A673 (cell line): ENCODE measurements at places on chromosomes 13 and 19.
A peak's percentile ranks its signal among the peaks of the same experiment; 100 is the strongest.

DNA sequence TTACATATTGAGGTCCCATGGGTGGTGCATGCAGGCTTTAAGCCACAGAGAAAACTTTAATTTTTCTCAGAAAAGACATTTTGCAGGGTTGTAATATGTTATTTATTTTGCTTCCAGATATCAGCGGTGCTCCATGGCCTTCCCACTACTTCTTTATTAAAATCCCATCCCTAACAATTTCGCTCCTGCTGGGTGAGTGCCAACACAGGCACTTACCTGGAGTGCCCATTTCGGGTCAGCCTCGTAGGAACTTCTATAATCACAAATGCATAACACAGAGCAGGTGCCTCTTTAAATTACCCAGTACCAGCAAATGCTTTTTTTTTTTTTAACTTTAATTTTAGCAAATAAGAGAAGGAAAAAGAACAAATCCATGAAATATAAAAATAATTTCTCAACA is 86.4 kb downstream of the EFNB2 start:
- no peak for DNase-seq

- no peak for DNase-seq
Observed at GRCh38 chr13:75855216-75855615, 219.1 kb downstream of the LMO7 start.

- no peak for DNase-seq
Observed at GRCh38 chr19:30897553-30897952, 451.7 kb downstream of the TSHZ3 start.

GRCh38 chr19:5050067-5050656 is 81.2 kb downstream of the KDM4B start:
- peak; percentile 65 for DNase-seq

DNA sequence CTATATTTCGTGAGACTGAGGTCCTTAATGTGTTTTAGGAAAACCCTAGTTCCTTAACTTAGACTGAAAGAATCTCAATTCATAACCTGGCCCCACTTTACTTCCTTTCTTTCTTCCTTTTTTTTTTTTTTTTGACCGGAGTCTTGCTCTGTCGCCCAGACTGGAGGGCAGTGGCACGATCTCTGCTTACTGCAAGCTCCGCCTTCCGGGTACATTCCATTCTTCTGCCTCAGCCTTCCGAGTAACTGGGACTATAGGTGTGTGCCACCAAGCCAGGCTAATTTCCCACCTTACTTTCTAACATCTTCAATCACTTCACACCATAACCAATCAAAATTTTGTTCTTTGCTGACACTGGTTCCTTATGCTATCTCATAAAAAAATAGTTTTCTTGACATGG is 2097.0 kb downstream of the PCDH9 start:
- no peak for DNase-seq

DNA sequence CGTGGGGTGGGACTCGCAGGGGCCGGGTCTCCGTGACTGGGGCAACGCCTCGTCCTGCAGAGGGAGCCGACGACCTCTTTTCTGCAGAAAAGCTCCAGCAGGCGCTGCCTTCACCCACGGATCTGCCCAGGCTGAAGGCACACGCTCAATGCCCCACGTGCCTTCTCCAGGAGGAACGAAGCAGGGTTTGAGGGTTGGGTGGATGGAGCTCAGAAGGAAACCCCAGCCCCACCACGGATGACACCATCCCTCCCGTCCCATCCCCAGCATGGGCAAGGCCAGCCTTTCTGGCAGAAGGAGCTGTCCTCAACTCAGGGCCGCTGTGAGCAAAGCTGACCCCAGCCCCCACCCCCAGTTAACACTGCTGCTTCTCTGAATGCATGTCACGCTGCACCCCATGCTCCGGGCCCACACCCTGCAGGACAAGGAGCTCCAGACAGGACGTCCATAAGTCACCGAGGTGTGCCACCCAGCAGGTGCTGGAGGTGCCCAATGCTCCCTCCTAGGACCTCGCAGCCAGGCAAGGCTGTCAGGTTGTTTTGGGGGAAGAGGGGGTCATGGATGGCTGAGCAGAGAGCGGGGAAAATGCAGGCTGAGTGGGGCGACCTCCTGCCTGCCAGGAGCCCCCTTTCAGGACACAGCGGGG is 7.4 kb downstream of the C19orf25 start:
- peak; percentile 56 for DNase-seq

DNA sequence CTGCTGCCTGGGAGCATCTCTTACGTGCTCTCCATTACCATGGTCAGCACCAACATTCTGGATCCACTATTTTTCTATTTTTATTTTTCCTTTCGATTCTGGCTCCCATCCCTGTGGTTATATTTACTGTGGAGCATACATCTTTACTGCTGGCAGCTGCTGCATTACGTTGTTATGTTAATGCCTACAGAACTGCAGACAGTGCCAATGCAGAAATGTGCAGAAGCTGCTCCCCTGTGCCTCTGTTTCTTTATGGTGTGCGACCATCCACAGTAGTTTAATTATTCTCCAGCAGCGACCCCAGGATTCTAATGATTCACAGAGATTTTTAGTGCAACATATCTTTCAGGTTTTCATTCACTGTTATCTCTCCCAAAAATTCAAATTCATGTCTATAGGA is 911.7 kb upstream of the SLITRK6 start:
- DNase-seq, result no peak

GRCh38 chr13:109509154-109509900 is 277.1 kb downstream of the IRS2 start:
- DNase-seq, result no peak

GRCh38 chr13:97387485-97387839 is 46.5 kb upstream of the RAP2A start:
- DNase-seq, result no peak

- no peak for DNase-seq
Observed at GRCh38 chr13:49838989-49839388, 46.5 kb upstream of the KPNA3 start.

- DNase-seq, result no peak
Observed at GRCh38 chr13:32031815-32032370, 319 bp downstream of the FRY start.

DNA sequence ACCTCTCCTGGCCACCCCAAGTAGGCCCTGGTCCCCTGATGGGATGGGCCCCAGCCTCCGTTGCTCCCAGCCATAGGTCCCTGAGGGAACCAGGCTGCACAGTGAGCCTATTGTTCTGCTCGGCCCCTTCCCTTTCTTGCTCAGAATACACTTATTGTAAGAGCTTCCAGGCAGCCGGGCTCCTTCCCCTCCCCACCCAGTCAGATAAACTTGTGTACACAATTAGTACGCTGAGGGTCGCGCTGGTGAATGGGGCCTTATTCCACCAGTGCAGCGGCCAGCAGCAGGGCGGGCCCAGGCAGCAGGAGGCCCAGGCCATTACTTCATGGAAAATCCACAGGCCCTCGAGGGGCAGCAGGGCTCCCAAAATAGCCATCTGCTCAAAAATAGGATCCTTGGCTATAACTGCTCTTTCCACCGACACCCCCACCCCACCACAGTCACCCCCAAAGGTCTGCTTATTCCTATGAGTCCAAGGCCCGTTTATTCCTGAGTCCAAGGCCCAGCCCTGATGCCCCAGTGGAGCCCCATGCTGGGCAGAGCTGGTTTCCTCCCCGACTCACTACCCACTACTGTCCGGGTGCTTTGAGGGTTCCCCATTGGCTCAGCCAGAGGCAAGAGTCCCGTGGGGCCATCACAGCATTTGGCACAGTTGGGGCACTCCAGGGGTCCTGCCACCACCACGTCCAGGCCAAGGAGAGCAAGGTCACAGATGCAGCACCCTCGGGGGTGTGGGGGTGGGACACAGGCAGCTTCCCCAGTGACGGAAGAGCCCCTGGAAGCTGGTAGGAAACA is 22.1 kb downstream of the CAPN12 start:
- no peak for DNase-seq

DNA sequence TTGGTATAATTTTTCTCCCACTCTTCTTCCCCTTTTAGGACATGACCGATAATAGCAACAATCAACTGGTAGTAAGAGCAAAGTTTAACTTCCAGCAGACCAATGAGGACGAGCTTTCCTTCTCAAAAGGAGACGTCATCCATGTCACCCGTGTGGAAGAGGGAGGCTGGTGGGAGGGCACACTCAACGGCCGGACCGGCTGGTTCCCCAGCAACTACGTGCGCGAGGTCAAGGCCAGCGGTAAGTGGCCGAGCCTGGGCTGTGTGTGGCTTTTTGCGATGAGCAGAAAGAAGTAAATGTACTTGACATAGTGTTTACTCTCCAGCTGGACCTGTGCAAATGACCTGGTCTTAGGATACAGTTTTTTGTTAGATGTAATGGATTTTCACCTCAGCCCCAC is 102.5 kb downstream of the ARHGEF7 start:
- no peak for DNase-seq

- DNase-seq, result peak; percentile 72
Observed at GRCh38 chr13:87677496-87678371, 6.6 kb downstream of the SLITRK5 start.

DNA sequence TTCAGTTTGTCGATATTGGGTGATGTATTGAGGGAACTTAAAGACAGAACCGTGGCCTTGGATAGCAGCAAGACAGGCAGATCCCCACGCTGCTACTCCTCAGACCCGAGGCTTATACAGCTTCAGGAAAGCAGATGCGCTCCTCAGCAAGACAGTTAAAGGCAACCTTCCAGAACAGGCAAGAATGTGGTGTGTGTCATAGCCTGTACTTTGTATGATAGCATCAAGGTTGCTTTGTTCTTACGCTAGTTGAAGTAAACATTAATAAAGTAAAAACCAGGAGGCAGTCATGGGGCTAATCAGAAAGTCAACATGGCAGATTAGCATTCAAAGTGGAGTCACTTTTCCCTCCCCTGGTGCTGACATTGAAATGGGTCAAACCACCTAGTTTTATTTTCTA is 473.2 kb downstream of the DCT start:
- no peak for DNase-seq

- DNase-seq, result no peak
Observed at GRCh38 chr13:33053397-33054066, 37.3 kb downstream of the KL start.

GRCh38 chr19:54252845-54253244 is 4.2 kb downstream of the LILRB5 start:
- no peak for DNase-seq

GRCh38 chr13:113155982-113156655 is 2.3 kb upstream of the PROZ start:
- DNase-seq, result no peak

DNA sequence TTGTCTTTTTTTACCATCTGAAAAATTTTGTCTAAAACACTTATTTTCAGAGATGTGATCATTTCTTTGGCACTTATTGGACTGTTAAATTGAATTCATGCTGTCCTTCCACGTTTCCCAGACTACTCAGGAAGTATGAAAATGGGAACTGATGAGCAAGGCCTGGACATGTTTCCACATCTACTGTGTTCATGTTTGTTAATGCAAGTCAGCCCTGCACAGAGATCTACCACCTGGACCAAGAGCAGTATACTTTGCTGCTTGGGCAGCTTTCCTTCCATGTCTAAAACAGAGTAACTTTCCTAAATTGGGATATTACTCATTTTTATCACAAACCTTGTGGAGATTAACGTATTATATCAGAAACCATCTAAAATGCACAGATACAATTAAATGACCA is 687.4 kb downstream of the DIAPH3 start:
- DNase-seq, result no peak

DNA sequence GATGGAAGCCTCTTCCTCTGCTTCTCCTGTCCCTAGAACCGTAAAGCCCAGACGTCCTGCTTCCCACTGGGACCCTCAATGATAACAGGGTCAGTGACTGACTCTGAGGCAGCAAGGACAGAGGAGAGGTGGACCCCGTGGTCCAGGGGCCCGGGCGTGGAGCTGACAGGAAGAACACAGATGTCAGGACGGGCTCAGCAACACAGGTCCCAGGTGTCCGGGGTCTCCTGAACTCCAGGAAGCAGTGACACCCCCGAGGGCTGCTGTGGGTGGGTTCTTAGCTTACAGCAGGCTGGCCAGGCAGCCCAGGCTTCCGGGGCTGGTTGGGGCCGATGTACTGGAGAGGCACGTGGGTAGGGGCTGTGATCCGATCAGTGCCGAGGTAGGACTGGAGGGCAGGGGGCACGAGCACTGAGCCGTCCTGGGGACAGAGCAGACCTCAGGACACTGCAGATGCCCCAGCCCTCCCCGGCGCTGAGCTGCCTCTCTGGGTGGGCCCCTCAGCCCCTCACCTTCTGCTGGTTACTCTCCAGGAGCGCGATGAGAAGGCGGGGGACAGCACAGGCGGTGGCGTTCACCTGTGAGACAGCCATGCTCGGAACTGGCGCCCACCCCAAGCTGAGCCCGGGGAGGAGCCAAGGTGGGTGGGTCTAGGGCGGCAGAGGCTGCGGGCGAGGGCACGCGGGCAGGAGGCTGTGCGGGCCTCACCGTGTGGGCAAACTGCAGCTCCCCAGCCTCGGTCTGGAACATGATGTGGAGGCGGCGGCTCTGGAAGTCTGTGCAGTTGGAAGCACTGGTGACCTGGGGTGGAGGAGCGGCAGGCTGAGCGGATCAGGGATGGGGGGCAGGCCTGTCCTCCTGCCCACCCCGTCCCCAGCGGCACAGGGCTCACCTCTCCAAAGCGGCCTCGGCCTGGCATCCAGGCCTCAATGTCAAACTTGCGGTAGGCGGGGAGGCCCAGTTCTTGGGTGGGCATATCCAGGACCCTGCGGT is 3.6 kb upstream of the CCER2 start:
- no peak for DNase-seq

- DNase-seq, result no peak
Observed at GRCh38 chr19:10309423-10309822, at the start of gene ZGLP1. Gene ZGLP1 (minus strand): TSS chr19:10309815.

GRCh38 chr13:110834572-110834971 is 80.3 kb downstream of the ANKRD10 start:
- no peak for DNase-seq

- no peak for DNase-seq
Observed at GRCh38 chr13:45873491-45874325, 22.2 kb upstream of the SIAH3 start.

DNA sequence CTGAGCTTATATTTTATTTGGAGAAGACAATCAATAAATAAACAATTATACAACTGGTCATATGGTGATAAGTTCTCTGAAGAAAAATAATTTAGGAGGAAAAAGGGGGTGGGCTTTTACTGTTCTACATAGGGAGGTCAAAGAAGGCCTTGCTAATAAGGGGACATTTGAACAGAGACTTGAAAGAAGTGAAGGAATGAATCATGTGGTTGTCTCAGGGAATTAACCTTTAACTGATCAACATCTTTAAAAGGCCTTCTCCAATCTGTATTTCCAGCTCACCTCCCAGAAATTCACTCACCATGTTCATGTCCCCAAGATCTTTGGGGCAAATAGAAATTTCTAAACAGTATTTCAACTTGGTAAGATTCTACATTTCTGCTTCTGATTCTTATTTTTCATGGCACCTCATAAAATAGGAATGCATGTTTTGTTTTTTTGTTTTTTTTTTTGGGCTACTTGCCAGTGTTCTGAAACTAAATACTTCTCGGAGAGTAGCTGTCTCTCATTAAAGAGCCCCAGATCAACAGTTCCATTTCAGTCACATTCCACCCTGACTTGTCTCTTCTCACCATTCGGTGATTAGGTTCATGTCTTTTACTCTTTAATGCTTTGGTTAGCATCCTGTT is 19.2 kb upstream of the LPAR6 start:
- peak; percentile 14 for DNase-seq
